ENCODE measurements at places on chromosomes 3 and 15. TPM values are rescaled to one million over a fixed set of nuclear protein-coding genes. Genes with fewer than 3 reads are reported as not detected.

Gene ENTPD3
- 0.29 TPM for total RNA-seq

Gene MAGEL2
- total RNA-seq, result 0.13 TPM

Gene FOXB1
- not detected for total RNA-seq

DNA sequence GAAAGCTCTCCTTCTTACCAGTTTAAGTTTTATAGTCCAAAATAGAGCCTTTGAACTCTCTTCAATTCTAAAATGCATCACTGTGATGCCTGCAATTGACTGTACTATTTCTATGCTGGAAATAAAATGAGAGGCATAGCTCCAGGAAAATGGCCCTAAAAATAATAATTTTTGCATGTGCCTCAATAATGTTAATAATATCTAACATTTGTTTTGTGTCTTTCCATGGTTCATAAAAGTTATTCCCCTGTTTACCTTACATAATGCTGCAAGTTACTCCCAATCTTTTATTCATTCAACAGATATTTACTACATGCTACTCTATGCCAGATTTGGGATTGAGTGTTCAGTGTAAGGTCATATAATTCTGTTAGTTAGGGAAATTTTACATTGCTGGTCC is 574.0 kb downstream of the RBMS3 start:
- no peak for DNase-seq

DNA sequence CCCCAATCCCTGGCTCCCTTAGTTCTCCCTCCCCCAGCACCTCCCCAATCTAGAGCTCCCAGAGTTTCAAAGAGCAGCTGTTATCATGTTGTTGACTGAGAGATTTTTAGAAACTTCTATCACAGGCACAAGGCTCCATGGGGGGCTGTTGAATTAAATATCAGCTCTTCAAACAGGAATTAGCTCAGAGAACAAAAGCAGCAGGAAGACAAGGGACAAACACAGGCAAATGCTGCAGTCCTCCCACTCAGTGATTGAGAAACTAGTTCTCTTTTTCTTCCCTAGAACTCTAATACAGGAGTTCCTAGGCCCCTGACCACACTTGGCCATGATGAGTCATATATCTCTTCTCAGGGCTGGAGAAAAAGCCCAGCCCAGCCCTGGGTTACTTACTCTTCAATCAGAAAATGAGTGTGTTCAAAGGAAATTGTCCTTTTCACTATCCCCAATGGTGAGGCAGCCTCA is 262.1 kb downstream of the IGSF11 start:
- no peak for DNase-seq

Gene COLQ
- total RNA-seq, result 23.8 TPM

- DNase-seq, result no peak
Measured at GRCh38 chr3:158771982-158772381, 29.9 kb upstream of the MFSD1 start.

GRCh38 chr15:29922191-29922590 is 99.9 kb upstream of the TJP1 start:
- no peak for DNase-seq

GRCh38 chr3:110767156-110767555 is 304.5 kb upstream of the NECTIN3 start:
- no peak for DNase-seq

GRCh38 chr3:171890398-171890797 is 47.2 kb downstream of the TMEM212 start:
- no peak for DNase-seq

GRCh38 chr3:101998256-101998926 is 149.1 kb downstream of the NFKBIZ start:
- no peak for DNase-seq

GRCh38 chr3:188537606-188538005 is 383.6 kb downstream of the LPP start:
- no peak for DNase-seq

DNA sequence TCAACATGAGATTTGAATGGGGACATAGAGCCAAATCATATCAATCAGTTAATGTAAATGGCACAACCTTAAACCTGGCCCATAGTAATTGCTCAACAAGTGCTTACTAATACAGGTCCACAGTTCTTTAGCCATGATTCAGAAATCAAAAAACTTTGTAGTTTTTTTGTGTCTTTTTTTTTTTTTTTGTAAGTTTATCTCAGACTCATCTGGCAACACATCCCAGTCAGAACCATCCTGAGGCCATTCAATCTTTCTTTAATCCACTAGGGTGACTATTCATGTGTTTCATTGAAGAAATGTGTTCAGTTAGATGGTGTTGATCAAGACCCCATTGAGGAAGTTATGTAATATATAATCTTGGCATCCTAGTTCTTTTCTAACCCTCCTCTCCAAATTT is 65.4 kb downstream of the ABI3BP start:
- DNase-seq, result no peak

Gene PCLAF
- 3.8 TPM for total RNA-seq

GRCh38 chr15:85748176-85748575 is 46.5 kb downstream of the KLHL25 start:
- DNase-seq, result no peak

Gene ABI3BP
- 72.0 TPM for total RNA-seq

Gene SRGAP3
- total RNA-seq, result 3.6 TPM

Gene KLHL6
- total RNA-seq, result 2.1 TPM

DNA sequence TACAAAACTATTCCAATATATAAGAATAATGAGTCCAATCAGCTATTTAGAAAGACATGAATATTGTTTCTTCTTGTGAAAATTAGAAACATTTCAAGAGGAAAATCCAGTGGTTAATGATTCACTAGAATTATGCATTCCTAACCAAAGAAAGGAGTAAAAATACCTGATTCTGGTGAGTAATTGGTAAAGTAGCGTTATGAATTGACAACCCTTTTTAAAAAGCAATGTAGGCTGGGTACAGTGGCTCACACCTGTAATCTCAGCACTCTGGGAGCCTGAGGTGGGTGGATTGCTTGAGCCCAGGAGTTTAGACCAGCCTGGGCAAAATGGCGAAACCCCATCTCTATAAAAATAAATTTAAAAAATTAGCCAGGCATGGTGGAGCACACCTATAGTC is 43.3 kb downstream of the TOPAZ1 start:
- DNase-seq, result no peak

GRCh38 chr15:31082771-31083369 is 18.7 kb downstream of the TRPM1 start:
- no peak for DNase-seq

DNA sequence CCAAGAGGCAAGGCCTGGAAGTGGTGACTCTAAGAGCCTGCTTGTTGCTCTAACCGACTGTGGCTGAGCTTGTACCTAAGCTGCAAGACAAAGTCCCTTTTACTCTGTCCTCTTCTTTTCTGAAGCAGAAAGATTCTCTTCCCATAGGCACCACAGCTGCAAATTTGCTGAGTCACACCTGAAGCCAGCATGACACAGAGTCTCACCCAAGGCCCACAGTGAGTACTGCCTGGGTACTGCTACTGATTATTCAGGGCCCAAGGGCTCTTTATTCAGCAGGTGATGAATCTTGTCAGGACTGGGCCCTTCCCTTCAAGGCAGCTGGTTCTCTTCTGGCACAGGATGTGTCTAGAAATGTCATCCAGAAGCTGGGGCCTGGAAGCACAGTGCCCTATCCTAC is 18.9 kb upstream of the TIGIT start:
- no peak for DNase-seq

Gene MB21D2
- 4.1 TPM for total RNA-seq

Gene CNTN3
- total RNA-seq, result 3.0 TPM

DNA sequence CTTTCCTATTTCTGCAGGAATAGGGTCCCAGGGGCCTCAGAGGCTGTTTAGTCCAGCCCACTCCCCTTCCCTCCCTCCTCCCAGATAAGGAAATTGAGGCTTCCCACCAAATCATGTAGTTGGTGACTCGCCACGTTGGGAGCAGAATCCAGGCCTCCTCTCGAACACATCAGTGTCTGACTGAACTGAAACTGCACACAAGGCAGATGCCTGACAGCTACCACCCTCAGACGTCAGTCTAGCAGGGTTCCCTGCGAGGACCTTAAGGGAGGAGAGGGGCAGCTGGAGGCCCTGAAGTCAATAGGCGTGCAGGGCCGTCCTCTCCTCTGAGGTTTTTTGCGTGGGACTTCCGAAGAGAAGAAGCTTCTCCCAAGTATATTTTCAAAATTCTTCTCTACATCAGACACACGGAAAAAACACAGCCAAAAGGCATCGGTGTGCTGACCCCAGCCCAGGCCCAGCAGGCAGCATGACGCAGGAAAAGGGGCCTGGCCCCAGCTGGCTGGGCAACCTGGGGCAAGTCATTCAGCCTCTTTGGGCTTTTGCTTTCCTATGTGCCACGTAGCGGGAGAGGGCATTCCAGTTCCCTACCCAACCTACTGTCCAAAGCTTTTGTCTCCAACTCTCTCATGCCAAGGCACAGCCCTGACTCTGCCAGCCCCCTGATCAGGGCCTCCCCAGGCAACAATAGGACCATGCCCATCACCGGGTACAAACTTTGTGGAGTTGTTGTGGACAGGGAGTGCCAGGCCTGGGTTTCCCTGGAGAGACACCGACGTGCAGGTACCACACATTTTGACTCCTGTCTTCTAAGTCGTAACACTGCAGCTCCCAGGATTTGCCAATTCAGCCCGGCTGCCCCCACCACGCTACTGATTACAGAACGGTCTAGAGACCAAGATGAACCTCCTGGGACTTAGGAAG is 283.1 kb downstream of the XXYLT1 start:
- no peak for DNase-seq

DNA sequence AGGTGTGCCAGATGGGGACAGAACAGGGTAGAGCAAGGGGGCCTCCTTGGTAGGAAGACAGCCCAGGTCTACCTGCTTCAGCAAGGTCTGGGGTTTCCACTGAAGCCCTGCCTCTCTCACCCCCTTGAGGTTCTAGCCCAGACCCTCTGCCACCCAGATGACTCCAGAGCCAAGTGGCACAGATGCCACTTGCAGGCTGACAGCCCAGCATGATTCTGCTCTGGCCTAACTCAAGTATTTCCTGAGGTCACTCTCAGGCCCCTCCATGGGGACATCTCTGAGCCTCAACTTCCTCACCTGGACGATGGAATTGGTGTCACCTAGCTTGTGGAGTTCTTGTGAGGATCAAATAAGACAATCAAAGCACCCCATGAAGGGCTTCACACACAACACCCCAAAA is 23.9 kb downstream of the PLXNB1 start:
- no peak for DNase-seq

- no peak for DNase-seq
Measured at GRCh38 chr3:9395570-9396300, 1.7 kb upstream of the SETD5 start.

DNA sequence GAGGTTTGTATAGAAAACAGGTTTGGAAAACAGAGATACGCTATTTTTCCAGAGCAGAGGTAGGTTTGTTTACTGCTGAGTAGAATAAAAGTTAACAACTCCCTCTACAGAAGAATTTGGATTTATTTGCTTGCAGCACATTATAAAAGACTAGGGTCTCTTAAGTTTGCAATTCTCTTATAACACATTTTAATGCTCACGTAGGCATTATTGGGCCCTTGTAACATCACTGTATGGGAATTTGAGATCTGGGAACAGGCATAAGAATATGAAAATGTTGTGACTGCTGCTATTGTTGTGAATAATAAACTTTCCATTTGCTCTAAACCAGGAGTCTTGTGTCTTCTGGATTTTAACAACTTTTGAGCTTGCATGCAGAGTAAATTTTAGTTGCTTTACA is 128.3 kb upstream of the CADM2 start:
- no peak for DNase-seq

Gene ATP8B4
- 9.7 TPM for total RNA-seq

Gene CCR9
- not detected for total RNA-seq

DNA sequence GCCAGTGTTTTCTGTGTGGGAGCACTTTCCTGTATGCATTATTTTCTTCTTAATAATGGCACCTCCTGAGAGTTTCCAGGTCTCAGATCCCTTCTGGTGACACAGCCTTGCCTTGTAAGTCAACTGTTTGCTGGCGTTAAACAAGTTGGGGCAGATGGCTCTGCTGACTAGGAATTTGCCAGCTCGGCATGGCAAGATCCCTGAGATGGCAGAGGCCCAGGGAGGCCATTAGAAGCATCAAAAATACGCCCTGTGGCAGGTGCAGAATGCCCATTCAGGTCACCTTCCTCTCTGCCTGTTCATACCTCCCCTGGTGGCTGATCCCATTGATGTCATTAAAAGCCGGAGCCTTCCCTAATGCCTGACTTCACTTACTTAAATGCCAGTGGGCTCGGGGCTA is 320.9 kb upstream of the CTDSPL start:
- DNase-seq, result no peak

GRCh38 chr3:148642214-148642613 is 55.5 kb upstream of the AGTR1 start:
- DNase-seq, result no peak

- DNase-seq, result peak; percentile 54
Measured at GRCh38 chr3:130509008-130509407, 8.0 kb upstream of the COL6A6 start.

Gene VEPH1
- 0.56 TPM for total RNA-seq

DNA sequence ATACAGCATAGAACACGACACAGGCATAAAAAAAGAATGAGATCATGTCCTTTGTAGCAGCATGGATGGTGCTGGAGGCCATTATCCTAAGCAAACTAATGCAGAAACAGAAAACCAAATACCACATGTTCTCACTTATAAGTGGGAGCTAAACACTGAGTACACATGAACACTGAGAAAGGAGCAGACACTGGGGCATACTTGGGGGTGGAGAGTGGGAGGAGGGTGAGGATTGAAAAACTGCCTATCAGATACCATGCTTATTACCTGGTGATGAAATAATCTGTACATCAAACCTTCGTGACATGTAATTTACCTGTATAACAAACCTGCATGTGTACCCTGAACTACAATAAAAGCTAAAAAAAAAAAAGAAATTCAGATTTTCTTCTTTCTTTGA is 100.4 kb downstream of the PPM1L start:
- no peak for DNase-seq

DNA sequence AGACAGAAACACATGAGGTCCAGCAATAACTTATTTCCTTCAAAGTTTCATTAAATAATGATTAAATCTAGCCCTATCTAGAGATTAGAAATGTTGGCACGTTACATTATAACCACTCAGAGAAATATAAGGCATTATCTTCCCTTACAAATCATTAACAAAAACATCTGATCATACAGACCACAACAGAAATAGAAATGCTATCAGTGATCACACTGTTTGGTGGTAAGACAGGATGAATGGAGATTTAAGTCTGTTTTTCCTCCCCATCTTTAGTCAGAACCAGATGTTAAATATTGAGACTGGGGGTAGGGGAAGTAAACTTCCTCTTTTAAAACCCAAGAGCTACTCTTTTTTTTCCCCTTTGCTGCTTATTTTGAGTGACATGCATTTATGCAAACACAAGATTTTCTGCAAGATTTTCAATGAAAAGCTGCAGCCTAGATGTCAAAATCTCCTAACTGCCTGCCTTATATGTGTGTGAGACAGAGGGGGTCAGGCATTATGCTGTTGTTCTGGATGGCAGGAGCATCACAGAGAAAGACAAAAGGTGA is 70.4 kb downstream of the CBLB start:
- no peak for DNase-seq

Data from left cardiac atrium (tissue), 4 donors.